Stimulated activated naive B cell treated with anti-CD40 and anti-IgM and Interleukin-4, amounts not matched to agents 10 μg/mL and 1 μg/mL and 100 μg/mL, for 72 hours (primary cell): ENCODE measurements at places on chromosomes 6 and 20.
A peak's percentile ranks its signal among the peaks of the same experiment; 100 is the strongest.

- H3K27me3 ChIP-seq, result peaks cover 12% of the 10 kb centered on the region
- DNase-seq, result no peak
- H3K36me3 ChIP-seq, result peaks cover 3% of the 10 kb centered on the region
- peak overlapping the region; percentile 82 for H3K27ac ChIP-seq
- H3K4me3 ChIP-seq, result peak overlapping the region; percentile 23
- peaks cover 59% of the 10 kb centered on the region for H3K4me1 ChIP-seq
Observed at GRCh38 chr6:30766461-30767157, 22.3 kb upstream of the IER3 start.

DNA sequence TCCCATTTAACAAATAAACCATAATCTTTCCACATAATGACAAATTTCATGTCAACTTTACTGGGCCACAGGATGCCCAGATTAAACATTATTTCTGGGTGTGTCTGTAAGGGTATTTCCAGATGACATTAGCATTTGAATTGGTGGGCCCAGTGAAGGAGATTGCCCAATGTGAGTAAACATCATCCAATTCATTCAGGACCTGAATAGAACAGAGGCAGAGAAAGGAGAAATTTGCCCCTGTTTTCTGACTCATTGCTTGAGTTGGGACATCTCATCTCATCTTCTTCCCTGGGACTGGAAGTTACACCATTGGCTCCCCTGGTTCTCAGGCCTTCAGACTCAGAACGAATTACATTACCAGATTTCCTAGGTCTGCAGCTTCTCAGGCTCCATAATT is 142.9 kb downstream of the TPBG start:
- H3K27ac ChIP-seq, result no peak overlapping the region
- H3K27me3 ChIP-seq, result no peaks in the 10 kb centered on the region
- H3K36me3 ChIP-seq, result no peaks in the 10 kb centered on the region

DNA sequence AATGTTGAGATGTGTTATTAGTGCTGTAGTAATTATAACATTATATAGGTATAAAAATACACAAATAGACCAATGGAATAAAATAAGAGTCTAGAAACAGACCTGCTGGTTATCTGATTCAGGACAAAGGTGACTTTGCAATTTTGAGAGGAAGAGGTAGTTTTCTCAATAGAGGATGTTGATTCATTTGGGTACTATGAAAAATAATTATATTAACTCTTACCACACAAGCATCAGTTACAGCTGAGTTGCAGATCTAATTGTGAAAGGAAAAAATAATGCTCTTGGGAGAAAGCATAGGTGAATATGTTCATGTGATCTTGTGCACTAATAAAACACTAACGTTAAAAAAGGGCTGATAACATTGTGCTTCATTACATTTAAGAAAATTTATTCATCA is 103.0 kb downstream of the BCKDHB start:
- DNase-seq, result no peak
- no peaks in the 10 kb centered on the region for H3K27me3 ChIP-seq
- H3K36me3 ChIP-seq, result peaks cover 32% of the 10 kb centered on the region
- H3K4me3 ChIP-seq, result no peak overlapping the region
- H3K27ac ChIP-seq, result no peak overlapping the region

DNA sequence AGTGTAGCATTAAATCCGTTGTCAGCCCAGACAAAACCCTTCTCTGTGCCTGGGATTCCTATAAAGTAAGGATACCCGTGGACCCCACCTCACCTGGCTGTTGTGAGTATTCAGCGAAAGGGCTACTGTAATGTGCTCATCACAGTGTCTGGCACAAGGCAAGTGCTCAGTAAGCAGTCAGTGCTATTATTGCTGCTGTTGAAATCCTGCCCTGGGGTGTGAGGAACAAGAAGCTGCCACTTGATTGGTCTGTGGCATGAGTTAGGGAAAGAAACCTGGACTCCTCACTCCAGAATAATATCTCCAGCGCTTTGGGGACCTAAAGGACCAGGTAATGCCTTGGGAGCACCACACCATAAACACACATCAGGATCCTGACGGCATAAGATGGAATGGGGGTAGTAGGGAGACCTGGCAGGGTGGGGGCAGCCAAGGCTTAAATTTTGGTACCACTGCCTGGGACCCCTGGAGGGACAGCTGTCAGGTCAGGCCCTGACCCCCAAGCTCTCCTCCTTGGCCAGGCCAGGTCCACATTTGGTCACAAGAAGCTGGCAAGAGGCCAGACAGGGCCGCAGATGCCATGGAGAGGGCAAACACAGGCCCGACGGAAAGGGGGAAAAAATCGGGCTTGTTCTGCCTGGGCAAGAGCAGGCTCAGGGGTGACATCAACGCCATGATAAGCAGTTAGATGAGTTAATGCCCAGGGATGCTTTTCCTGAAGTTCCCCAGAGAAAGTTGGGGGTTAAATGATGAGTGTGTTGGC is 66.5 kb downstream of the MRPL14 start:
- peaks cover 25% of the 10 kb centered on the region for H3K27me3 ChIP-seq
- DNase-seq, result no peak
- no peak overlapping the region for H3K4me3 ChIP-seq
- peaks cover 37% of the 10 kb centered on the region for H3K4me1 ChIP-seq
- H3K36me3 ChIP-seq, result peaks cover 13% of the 10 kb centered on the region

DNA sequence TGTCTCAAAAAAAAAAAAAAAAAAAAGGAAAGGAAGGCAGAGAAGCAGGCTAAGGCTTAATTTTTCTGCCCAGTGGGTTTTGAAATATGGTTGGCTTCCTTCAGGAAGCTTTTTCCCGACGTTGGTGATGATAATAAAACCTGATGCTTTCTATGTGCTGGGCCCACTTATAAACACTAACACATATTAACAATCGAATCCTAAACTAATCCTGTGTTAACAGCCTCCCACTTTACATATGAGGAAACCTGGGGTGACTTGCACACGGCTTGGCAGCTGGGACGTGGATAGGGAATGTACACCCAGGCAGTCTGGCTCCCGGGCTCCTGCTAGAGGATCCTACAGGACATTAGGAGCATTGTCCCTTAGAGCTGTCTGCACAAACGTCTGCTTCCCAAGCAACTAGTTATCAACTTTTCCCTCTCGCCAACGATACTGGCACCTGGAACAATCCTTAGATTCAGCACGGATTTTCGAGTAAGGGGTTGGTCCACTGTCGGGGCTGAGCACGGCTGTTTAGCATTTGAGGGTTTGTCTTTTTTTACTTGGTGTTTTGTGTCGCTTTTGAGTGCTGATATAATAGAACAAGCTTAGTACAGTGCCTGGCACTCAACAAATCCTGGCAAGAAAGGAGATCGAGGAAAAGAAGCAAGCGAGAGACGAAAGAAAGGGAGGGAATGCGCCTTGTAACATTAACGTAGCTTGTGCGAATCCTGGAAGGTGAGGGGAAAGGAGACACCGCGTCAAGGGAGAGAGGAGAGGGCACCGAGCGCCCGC is 622 bp upstream of the KIZ start:
- DNase-seq, result no peak
- H3K36me3 ChIP-seq, result peaks cover 4% of the 10 kb centered on the region
- peaks cover 10% of the 10 kb centered on the region for H3K4me1 ChIP-seq
- no peak overlapping the region for H3K27ac ChIP-seq
- H3K4me3 ChIP-seq, result peak overlapping the region; percentile 91
- peaks cover 13% of the 10 kb centered on the region for H3K27me3 ChIP-seq
